Body of pancreas (tissue), 4 donors: ENCODE measurements at places on chromosomes 16 and 17.
A peak's percentile ranks its signal among the peaks of the same experiment; 100 is the strongest.

DNA sequence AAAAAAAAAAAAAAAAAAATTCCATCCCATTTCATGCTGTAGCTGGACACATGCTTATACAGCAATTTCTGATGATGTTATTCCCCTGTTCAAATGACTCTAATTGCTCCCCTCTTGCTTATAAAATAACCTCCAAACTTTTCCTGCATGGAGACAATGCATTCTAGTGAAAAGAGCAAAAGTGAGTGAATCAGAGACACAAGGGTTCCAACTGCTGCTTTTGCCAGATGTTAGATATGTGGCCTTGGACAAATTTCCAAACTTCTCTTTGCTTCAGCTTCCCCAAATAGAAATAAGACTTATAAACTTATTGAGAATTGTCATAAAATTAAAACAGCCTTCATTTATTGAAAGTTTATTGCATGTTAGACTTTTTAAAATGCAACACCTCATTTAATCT lies 65.0 kb upstream of the AXIN2 start:
- DNase-seq, result no peak

- no peak for DNase-seq
Observed at GRCh38 chr17:73203788-73204479, 11.1 kb downstream of the COG1 start.

DNA sequence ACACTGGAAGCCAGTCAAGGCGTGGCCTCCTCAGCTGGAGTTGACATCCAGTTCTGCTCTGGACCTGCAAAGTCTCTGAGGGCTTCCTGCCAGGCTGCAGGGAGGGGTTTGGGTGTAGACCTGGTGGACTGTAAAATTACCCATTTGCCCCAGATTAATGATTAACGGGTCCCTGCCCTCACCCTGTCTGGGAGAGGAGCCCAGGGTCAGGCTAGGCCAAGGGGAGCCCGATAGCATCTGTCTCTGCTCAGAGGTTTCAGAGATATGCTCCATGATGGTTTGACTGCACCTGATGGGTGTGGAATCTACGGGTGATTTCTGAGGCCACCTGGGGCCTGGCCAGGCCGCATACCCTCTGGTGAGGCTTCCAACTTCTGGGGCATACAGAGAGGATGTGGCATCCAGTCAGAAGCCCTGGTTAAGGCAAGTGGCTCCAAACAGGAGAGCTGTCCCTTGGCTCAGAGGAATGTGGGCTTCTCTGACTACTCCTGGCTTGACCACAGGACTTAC lies 11.2 kb downstream of the PPY start:
- peak; percentile 87 for DNase-seq

DNA sequence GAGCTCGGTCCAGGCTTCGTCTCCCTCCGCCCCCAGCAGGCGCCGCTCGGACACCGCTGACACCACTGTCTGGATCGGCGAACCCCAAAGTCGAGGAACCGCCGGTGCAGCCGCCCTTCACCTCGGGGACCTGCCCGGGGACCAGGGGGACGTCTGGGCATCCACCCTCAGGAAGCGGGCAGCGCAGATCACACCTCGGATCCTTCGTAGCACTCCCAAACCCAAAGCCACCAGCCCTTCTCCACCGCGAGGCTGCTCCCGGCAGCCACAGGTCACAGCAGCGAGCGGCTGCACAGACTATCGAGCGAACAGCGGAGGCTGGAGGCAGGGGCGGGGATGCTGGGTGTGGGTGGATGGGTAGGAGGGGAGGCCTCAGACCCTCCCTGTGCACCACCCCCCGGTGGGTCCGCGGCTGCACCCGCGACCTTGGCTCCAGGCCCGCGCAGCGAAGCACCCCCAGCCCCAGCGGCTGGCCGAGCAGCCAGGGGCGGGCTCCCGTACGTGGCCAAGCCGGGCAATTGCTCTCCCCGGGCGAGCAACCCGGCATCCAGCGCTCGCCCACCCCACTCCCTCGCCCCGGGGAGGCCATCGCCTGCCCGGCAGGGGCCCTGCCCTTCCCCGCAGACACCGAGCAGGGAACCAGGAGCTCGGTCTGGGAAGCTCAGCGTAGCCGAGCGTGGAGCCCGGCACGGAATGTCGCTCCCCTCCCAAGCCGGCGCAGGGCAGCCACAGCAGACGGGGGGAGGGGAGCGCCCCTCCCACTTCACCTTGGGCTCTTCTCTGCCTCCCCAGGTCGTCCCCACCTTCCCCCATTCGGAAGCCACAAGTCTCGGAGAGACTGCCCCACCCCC lies 1.0 kb downstream of the SDK2 start:
- no peak for DNase-seq

- DNase-seq, result no peak
Observed at GRCh38 chr17:58325289-58325726, 3.3 kb downstream of the TSPOAP1 start.

- no peak for DNase-seq
Observed at GRCh38 chr16:15907863-15908478, 19.6 kb upstream of the CEP20 start.

- no peak for DNase-seq
Observed at GRCh38 chr16:53913099-53913870, 209.3 kb downstream of the FTO start.
